Fibroblast of skin of right biceps (primary cell): ENCODE measurements at places on chromosomes 4 and X.

- no peak for DNase-seq
Observed at GRCh38 chrX:41808047-41808446, 84.1 kb downstream of the GPR82 start.

DNA sequence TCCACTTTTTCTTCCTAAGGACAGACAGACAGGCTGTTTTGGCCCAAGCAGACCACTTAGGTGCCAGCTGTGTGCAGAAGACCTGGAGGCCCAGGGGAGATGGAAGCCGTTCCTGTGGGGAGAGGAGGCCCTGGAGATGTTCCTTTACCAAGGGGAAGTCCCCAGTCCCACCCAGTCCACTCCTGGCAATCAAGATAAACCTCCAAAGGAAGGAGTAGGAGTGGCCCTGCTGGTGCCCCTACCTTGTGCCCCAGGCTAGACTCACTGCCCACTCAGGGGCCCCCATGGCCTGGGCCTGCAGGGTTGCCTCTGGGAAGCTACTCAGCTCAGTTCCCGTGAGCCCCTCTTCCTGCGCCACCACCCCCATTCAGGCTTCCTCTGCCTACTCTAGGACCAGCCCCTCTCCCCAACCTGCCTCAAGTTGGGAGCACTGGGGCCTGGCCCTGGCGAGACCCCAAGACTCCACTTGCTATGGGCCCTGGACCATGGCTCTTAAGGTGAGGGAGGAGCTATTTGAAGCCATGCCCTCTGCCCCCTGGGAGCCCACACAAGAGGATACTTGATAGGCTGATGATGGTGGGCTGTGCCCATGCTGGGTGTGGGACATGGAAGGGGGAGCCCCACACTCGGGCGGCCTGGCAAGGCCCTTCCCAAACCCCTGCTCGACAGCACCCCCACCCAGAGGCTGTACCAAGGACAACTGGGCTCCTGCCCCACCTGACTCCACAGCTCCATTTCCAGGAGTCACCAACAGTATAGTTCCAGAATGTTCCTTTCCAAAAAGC lies 24.8 kb upstream of the RNF4 start:
- no peak for DNase-seq

- no peak for DNase-seq
Observed at GRCh38 chrX:13996650-13997049, 33.0 kb downstream of the GEMIN8 start.

- no peak for DNase-seq
Observed at GRCh38 chrX:100296183-100296753, 113.8 kb downstream of the PCDH19 start.

GRCh38 chrX:112846187-112846586 lies 5.6 kb upstream of the AMOT start:
- DNase-seq, result peak; percentile 47

DNA sequence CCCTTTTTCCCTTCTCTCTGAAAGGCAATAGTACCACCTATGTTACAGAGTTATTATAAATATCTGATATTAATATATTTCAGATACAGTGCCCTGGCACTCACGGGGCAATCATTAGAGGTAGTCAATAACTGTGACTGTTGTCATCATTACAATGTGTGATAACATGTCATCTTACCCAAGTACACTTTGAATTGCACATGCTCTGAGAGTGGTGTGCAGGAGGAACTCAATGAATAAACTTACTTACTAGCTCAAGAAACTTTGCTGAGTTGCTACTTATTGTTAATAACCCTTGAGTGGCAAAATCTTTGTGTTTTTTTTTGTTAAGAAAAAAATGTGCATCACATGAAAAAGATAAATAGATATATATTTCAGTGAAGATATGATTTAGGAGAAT lies 275.1 kb upstream of the RASGEF1B start:
- DNase-seq, result no peak

GRCh38 chr4:87118421-87118820 lies 102.0 kb downstream of the KLHL8 start:
- DNase-seq, result no peak

DNA sequence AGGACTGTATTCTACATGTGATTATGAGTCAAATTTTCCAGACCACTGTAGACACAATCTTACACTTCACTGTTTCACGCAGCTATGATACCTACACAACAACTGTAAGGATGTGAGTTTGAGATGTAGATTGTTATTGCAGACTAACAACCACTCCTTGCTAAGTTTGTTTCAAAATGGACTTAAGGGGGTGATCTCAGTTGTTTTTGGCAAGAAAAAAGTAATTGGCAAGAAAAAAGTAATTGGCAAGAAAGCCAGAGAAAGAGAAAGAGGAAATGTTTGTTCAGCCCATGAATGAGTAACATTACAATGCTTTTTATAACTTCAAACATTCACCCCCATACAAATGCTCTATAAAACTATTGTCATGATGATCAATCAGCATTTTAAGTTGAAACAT lies 466.4 kb downstream of the DMD start:
- no peak for DNase-seq

DNA sequence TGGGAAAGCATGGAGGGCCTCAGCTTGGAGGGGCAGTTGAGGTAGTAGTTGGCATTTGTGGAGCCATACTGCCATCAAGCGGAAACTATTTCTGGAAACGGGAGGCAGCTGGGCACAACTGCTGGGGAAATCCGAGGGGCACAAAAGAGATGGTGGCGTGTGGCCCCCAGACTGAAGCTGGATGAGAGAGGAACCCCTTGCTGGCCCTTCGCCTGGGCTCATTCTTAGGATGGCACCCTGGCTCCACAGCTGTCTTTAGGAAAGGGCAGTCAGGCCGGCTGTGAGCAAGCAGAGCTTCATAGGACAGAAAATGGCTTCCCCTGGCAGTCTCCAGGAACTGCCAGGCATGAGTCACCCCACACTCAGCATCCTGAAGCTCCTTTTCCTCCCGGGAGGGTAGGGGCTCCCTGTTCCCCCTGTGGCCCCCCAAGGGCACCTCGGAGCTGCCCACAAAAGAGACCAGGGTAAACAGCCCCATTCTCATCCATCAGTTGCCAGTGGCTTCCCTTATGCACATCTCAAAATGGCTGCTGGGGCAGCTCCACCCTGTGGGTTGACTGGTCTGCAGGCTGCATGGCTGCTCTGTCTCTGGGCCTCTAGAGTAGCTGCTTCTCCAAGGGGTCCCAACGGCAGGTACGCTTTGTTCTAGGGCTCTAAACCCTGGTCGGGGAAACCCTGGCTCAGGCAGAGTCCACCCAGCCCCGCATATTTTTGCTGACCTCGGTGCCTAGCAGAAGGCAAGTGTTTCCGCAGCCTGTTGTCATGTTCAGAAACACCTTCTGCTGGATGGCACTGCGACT lies 64.7 kb downstream of the NBDY start:
- no peak for DNase-seq

DNA sequence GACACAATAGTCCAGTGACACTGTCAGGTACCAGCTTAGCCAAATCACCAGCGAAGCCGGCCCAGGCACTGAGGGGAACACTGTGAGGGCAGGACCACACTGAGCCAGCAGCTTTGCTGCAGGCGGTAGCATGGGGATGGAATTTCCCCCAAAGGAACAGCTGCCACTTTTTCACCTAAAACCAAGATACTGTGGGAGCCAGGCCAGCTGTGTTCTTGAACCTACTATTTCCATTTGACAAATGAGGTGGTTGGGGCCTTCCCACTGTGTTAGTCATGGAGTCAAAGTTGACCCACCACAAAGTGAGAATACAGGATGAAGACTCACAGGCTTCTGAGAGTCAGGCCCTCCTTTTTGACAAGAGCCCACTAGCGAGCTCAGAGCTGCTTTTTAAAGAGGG lies 70.7 kb upstream of the SH3RF1 start:
- peak; percentile 82 for DNase-seq

DNA sequence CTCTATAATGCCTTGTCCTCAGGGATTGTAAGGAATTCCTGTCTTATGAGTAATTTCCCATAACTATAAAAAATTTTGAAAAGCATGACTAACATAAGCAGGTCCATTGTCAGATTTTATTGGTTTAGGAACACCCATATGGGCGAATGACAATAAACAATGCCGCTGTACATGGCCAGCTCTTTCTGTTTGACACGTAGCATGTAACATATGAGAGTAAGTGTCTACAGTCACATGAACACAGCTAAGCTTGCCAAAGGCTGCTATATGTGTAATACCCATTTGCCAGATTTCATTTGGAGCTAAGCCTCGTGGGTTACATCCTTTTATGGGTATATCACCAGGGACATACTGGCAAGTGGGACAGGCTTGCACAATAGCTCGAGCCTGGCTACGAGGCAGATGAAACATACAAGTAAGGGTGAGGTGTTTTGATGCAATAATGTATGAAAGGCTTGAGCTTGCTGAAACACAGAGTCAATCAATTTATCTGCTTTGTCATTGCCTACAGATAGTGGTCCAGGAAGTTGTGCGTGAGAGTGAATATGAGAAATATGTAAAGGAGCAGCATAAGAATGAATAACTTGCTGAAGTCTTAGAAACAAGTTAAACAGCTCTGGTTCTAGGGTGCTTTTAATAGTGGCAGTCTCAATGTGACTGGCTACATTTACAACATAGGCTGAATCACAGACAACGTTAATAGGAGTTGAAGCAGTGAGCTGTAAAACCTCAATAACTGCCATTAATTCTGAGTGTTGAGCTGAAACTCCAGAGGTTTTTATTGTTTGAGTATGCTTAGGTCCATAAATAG lies 67.4 kb upstream of the UGT2B10 start:
- DNase-seq, result no peak

DNA sequence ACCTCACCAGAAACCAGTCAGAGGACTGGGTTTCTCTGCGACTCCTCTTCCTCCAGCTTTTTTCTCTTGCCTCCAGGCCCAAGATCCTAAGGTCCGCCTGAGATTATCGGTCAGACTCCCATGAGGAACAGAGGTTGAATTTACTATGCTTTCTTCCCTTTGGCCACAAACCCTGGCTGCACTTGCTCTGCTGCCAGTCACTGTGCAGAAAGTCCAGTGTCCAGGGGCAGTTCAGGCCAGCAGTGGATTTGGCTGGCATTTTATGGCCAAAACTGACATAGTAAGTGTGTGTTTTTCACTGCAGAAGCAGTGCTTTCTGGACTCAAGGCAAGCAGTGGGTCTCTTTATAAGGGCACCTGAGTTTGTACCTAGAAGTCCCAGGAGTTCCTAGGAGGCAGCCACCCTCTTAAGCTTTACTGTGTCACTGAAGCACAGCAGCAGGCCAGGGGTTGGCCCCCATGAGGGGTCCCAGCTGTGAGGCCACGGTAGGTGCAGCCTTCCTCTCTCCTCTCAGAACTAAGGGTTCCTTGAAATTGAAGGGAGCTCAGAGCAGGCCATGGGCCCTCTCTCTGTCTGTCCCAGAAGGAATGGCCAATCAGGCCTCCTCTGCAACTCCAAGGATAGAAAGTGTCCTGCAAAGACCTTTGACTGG lies 3.4 kb downstream of the RTL5 start:
- DNase-seq, result no peak

DNA sequence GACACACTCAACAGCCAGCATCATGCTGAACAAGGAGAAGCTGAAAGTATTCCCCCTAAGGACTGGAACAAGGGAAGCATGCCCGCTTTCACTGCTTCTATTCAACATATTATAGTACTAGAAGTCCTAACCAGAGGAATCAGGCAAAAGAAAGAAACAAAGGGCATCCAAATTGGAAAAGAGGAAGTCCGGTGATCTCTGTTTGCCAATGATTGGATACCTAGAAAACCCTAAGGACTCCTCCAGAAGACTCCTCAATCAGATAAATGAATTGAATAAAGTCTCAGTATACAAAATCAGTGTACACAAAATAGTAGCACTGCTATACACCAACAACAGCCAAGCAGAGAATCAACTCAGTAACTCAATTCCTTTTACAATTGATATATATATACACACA lies 44.8 kb downstream of the ARFIP1 start:
- no peak for DNase-seq

DNA sequence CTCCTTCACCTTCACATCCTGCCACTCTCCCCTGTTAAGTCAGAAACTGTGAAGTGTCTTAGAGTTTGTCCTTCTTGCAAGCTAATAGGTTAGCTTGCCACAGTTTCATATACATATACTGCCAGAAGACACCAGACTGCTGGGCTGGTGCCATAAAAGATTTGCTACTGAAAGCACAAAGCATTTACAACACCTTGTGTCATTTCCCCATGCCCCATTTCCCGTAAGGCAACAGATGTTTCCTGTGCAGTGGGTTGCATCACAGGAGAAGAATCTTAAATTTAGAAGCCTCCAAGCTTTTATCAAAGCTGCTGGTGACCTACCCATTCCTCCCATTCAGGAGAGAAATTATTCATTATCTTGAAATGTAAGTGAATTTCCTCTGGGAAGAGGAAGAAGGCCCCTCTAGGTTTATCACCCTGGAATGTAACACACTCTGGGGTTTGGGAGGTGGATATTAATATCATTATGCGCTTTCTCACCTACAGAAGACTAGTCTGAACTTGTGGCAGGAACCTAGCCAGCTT lies 34.5 kb upstream of the RAB33B start:
- peak; percentile 75 for DNase-seq

DNA sequence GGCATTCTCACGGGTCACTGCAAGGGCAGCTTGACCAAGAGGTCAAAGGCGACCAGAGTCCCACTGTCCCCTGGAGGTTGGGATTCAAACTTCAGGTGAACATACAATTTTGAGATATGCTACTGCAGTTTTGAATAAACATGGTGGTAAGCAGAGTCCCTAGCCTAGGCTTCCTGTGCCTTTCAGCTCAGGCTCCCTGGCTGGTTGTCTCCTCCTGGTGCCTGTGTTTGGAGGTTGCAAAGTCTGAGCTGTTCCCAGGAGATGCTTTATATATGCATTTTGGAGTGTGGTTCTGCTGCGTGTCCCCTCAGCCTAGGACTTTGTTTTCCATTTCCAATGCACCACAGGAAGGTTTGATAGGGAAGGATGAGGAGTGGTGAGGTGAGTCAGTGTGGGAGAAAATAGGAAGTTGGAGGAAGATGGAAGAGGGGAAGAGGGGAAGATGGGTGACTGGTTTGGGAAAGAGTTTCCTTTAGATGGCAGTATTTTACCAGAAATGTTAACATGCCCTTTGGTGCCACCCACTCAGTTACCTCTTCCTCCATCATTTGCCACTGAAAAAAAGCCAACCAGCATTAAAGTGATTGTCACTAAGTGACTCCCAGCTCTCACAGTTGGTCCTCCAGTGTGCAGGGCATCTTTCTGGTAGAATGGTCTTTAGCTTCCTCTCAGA lies 211.7 kb upstream of the AGTR2 start:
- no peak for DNase-seq

GRCh38 chrX:14865201-14865600 lies 7.7 kb downstream of the FANCB start:
- peak; percentile 34 for DNase-seq

DNA sequence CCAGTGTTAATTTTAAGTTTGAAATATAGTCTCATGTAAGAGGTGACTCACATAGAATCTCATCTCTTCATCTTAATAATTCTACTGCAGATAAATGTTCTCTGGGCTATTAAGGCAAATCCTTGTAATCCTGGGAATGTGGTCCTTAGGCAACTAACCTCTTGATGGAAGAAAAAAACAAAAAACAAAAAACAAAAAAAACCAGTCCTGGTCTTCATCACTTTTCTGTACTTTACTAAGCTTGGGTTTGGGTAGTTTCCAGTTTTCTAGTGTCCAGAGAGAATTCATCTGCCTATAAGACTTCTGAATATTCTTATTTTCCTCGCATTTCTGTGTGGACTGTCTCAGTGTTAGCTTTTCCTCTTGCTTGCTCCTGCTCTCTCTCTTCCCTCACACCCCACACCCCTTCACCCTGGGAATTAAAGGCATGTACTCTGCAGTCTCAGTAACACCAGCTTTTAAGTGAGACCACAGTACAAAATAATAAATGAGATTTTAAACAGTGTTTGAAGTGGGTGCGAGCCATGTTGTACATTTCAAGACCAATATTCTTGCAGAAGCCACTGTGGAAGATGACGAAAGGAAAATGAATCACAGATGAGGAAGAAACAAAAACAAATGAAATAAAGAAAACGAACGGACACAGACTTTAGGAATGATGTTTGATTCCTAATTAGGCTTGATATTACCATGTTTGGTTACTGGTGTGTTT lies 51.7 kb downstream of the HAND2 start:
- DNase-seq, result peak; percentile 72

- no peak for DNase-seq
Observed at GRCh38 chr4:104138116-104138515, 356.6 kb downstream of the CXXC4 start.
